ENCODE measurements at places on chromosomes 1 and 21.

- DNase-seq = no peak
Measured at GRCh38 chr21:44420416-44421205, 34.7 kb upstream of the LRRC3 start.

- DNase-seq = no peak
Measured at GRCh38 chr1:211605603-211606331, 26.8 kb upstream of the SLC30A1 start.

DNA sequence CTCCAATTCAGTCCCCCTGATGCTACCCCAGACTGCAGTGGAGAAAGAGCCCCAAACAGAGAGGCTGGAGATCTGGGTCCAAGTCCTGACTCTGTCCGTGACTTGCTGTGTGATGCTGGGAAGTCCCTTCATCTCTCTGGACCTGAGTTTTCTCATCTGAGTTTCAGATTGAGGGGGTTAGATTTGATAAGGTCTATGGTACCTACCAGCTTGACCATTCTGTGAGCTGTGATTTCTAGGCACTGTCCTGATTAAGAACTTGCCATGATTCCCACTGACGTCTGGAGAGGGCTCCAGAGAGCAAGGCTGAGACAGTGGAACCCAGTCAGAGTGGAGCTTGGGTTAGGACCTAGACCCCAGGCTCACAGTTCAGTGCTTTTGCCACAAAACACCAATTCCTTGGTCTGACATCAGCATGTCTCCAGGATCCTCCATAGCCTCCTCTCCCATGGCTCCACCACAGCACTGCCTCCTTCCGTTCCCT is 43.8 kb upstream of the DMBX1 start:
- no peak for DNase-seq

DNA sequence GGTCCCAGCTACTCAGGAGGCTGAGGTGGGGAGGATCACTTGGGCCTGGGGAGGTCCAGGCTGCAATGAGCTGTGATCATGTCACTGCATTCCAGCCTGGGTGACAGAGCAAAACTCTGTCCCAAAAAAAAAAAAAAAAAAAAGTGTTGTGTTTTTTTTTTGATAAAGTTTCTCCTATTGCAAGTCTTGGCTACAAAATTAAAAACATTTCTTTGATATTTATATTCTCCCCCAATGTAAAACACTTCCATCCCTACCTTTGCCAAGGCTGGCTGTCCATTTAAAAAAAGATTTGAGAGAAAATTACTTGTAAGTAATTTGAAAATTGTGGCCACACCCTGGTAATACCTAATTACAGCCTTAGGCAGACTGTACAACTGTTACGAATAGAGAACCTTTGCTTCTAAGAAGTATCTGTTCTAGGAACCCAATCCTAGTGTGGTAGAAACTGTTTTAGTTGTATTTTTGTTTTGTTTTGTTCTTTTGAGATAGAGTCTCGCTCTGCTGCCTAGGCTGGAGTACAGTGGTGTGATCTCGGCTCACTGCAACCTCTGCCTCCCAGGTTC is 11.2 kb downstream of the ZNF436 start:
- DNase-seq = no peak

DNA sequence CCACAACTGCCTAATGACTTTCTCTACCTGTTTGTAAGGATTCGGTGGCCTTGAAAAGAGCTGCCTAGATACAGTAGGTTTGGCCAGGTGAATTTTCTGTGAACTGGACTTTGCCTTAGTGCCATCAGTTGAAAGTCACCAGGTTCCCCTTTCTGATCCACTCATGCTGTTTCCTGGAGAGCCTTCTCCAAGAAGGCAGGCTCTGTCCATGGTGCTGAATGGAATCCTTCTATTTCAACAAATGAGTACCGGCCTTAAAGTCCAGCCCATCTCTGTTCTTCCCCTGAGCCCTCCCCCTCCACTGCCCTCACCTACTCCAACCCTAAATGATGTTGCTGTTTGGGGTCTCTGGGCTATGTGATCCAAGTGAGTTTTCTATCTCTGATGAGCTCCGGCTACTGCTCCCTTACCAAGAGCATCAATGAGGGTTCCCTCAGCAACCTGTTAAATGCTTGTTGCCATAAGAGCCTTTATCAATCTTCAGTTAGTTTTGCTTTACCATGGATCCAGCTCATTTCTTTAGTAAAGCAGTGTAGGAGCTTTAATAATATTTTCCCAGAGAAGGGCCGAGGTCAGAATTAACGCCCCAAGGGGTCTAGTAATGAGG is 500.4 kb downstream of the PTPRU start:
- DNase-seq = peak; percentile 72

DNA sequence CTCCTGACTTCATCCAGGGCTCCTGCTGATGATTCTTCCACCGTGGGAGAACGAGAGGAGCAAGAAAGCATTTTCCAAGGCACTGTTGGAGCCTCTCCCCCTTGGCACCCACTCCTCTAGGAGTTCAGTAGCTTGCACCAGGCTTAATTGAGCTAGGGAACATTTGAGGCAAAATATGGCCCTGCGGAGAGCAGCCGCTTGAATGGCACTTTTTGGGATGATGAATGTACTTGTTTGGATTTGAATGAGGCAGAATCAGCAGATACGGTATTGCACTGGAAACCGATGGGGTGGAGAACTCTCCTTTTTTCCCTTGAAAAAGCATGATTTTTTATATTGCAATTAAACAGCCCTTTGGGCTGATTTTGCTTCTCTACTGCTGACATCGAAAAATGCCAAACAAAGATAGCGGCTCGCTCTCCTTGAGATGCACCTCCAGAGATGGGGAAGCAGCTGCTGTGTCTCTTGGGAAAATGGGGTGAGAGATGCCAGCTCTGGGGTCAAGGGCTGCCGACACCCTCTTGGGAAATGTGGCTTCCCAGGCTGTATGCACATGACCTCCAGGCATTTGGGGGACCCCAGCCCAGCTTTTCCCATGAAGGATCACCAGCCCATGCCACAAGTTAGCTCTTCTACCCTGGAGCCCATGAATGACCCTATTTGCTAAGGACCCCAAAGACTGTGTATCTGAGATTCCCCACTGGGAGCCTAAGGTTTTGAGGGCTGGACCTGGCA is 55.4 kb upstream of the LRP8 start:
- no peak for DNase-seq

DNA sequence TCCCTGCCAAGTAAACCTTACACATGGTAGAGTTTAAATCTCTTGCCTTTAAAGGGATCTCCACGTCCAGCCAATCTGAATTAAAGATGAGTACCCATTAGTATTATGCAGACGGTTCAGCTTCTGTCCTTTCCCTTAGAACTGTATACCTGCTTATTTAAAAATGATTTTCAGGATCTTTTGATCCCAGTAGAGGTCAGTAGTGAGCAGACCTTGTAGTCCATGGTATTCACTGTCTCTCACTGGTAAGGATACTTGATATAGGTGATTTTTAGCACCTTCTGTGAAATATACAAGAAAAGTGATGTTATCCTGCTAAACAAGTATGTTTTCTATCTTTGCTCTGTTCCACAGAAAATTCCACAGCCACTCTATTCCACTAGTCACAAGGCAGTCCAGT is 1211.6 kb upstream of the ADGRL4 start:
- peak; percentile 82 for DNase-seq

GRCh38 chr1:207944571-207944970 is 33.6 kb upstream of the CD34 start:
- DNase-seq = peak; percentile 74

DNA sequence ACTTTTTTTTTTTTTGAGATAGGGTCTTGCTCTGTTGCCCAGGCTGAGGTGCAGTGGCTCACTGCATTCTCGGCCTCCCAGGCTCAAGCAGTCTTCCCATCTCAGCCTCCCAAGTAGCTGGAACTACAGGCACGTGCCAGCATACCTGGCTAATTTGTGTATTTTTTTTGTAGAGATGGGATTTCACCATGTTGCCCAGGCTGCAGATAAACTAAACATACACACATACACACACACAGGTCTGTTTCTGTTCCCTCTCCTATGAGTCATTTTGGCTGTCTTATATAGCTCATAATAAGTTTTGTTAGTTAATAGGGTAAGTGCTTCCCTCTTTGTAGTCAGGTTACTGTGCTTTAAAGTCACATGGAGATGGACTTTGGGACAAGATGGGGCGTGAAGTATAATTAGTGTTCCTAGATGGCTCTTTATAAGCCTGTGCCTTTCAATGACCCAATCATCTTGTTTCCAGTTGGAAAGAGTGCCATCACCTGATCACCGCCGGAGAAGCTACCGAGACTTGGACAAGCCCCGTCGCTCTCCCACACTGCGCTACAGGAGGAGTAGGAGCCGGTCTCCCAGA is 9.1 kb downstream of the PRPF38A start:
- DNase-seq = peak; percentile 10

DNA sequence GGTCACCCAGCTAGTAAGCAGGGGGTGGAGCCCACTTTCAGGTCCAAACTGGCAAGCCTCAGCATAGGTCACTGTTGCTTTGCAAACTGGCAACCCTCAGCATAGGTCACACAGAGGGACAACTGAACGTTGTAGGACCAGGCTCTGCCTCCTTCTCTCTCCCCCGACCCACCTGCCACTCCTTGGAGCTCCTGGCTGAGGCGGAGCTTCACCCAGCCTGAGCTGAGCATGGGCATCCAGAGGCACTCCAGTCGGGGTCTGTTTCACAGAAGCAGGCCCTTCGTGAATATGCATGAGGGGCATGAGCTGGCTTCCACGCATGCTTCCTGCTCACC is 24.2 kb downstream of the CAPZB start:
- no peak for DNase-seq

DNA sequence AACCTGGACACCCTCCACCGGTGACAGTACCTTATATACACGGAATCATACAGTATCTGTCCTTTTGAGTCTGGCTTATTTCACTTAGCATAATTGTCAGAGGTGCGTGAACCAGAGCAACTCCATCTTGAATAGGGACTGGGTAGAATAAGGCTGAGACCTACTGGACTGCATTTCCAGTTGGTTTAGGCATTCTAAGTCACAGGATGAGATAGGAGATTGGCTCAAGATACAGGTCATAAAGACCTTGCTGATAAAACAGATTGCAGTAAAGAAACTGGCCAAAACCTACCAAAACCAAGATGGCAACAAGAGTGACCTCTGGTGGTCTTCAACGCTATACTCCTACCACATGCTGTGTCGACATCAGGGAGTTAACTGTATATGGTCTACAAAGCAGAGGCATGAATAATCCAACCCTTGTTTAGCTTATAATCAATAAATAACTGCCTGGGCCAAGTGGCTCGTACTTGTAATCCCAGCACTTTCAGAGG is 1.4 kb upstream of the FDPS start:
- peak; percentile 33 for DNase-seq

DNA sequence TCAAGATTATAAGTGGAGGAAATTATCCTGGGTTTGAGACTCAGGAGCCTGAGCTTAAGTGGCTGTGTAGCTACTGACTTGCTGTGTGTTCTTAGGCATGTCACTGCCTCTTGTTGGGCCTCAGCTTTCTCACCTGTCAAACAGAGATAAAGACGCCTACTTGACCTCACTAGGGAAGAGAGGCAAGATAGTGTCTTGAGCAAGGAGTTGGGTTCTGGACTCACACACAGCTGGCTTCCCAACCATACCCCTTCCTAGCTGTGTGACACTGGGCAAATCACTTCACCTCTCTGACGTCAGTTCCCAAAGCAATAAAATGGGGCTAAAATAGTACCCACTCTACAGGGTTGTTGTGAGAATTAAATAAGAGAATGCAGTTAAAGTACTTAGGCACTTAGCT is 11.6 kb upstream of the EPB41 start:
- no peak for DNase-seq

DNA sequence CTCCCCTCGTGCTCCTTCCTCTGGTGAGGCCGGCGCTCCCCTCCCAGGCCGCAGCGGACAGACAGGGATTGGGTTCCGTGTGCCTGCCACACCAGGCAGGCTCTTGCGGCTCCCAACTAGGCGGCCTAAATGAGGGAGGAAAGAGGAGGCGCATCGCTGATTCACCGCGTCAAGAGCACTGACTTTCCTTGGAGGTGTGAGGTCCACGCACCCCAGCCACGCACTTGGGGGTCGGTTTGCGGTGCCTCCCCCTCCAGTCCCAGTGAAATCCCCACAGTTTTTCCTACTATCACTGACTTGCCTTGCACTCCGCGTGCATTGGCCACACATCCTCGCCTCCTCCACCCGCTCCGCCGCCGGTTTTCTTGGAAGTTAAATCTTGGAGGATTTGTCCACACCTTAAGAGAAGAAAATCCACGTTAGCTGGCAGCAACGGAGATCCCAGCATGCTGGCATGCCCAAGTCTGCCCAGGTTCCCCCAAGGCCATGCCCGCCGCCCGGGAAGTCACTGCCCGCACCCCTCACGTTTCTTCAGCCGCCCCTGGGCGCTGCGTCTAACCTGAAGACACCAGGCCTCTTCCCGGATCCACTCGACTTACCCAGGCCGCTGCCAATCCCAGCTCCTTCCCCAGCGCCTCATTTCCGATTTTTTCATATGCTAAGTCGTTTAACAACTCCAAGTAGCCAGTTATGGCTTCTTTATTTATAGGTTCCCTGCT is 1.1 kb upstream of the FOXD3 start:
- no peak for DNase-seq

GRCh38 chr1:2297246-2298011 is 69.3 kb downstream of the SKI start:
- DNase-seq = no peak

- peak; percentile 1 for DNase-seq
Measured at GRCh38 chr1:71464016-71464415, 383.2 kb upstream of the ZRANB2 start.

- peak; percentile 85 for DNase-seq
Measured at GRCh38 chr1:109112652-109113285, 1.1 kb upstream of the ELAPOR1 start.

- no peak for DNase-seq
Measured at GRCh38 chr1:61192663-61193330, 110.4 kb downstream of the NFIA start.

- DNase-seq = peak; percentile 77
Measured at GRCh38 chr1:172484252-172484651, 40.4 kb upstream of the PIGC start.

DNA sequence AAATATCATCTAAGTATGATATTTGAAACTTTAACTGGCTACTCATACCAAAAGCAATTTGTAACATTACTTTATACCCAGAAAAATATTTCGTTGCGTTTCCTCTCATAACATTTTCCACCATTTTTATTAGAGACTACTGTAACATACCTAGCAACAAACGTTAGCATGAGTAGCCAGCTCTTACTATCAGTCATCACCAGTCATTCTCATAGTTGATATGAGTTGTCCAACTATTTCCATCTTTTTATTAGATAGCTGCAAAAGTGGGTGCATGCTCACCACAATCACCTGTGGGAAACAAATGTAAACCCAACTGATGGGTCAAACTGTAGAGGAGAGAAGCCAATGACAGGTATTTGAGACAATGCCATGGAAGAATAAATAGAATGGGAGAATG is 114.6 kb downstream of the AKT3 start:
- no peak for DNase-seq

- DNase-seq = no peak
Measured at GRCh38 chr21:46559291-46559983, 45.4 kb downstream of the S100B start.

DNA sequence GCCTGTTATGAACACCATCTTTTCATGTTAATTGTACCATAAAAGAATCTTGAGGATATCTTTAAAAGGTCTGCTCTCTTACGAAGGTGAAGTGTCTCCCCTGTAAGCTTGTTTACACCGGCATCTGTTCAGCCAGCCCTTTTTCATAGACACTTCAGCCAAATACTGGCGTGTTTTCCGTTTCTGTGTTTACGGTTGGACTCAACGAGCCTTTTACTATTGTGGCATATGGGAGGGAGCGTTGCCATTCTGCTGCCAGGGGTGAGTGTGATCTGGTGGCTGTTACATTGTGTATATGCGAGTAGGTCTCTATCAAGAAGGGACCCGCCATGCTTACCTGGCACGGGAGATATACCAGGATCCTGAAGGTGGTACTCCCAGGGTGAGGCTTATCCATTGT is 433.8 kb downstream of the CAMTA1 start:
- no peak for DNase-seq
